M059J (cell line): ENCODE measurements at places on chromosomes 4 and X. TPM values are rescaled to one million over a fixed set of nuclear protein-coding genes. Genes with fewer than 3 reads are reported as not detected.

KIAA1210 gene
- 0.02 TPM in 1 of 2 replicates, not detected in the other for total RNA-seq

TNMD gene
- not detected in 2 replicates for total RNA-seq

LARP7 gene
- 17.1 and 23.5 TPM in 2 replicates for total RNA-seq

BOD1L1 gene
- total RNA-seq: 8.3 and 15.1 TPM in 2 replicates

DNA sequence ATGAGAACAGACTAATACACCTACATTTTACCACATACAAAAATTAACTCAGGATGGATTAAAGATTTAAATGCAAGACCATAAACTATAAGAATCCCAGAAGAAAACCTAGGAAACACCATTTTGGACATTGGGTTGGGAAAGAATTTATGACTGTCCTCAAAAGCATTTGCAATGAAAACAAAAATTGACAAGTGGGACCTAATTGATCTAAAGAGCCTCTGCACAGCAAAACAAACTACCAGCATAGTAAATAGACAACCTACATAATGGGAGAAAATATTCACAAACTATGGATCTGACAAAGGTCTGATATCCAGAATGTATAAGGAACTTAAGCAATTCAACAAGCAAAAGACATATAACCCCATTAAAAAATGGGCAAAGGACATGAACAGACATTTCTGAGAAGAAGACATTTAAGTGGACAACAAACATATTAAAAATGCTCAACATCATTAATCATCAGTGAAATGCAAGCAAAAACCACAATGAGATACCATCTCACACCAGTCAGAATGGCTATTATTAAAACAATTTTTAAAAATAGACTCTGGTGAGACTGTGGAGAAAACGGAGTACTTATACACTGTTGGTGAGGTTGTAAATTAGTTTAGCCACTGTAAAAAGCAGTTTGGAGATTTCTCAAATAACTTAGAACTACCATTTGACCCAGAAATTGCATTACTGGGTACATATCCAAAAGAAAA lies 221.7 kb upstream of the DIPK2B start:
- DNase-seq: peak; percentile 82

DNA sequence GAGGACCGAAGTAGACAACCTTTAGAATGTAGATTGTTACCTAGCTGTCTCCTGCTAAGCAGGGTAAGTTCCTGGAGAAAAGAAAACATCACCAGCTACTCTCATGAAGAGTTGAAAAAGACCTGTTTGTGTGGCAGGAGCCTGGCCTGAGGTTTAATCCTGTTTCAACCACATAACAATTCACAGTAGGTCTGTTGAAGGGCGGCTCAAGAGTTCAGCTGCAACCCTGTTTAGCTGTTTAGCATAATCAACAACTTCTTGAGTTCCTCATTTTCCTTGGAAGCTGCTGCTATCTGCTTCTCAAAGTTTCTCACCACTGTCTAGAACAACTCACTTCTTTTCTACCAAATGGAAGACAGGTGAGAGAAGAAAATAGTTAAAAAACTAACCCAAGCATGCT lies 170.4 kb upstream of the TET2 start:
- no peak for DNase-seq

GRCh38 chrX:17732138-17732783 lies 5.0 kb upstream of the SCML1 start:
- no peak for DNase-seq

DNA sequence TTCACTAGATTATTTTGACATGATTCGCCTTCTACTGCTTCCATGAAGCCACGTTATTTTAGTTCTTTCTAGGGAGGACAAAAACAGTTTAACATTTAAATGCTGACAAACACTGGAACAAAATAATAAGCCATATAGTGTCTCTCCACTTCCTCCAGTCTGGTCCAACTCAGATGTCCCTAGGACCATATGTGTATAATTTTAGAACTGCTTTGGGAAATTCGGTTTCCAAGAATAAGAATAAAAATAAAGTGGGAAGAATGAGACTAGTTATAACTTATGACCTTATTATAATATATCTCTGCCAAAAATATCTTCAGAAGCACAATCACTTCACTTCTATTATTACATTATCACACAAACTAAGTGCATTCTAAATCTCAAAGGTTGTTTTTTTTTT lies 164.4 kb upstream of the POF1B start:
- no peak for DNase-seq

GRCh38 chr4:55079451-55080173 lies 45.8 kb downstream of the KDR start:
- peak; percentile 68 for DNase-seq

DNA sequence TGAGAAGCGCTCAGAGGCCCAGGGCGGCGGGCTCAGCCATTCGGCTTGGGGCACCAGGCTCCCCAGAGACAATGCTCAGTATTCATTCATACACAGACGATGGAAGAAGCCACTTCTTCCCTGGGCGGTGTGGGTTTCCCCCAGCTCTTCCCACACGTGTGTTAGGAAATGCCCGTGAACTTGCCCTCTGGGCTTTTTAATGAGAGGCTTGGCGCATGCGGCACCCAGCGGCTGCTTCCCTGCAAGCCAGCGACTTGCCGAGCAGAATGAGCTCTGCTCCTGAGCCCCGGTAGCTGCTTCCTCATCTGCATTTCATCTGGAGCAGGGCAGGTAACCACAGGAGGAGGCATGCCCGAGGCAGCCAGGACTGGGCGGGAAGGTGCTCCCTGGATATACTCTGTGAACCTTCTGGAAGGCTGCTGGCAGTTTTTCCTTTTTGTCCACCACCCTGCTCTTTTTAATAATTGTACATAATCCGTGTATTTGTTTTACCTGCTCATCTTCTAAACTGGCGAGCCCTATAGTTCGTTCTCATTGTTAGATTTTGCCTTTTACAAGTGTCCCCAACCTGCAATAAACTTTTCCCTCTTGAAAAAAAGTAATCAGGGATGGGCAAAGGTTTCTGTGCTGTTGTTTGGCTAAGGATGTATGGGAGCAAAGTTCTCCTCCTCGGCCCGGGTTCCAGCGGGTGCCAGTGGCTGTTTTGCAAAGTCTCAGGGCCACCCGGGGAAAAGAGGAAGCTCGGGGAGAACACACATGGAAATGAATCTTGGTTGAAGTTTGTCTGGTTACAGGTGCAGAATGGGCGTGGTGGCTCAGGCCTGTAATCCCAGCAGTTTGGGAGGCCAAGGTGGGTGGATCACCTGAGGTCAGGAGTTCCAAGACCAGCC lies 178.8 kb downstream of the DCLK2 start:
- DNase-seq: no peak

DNA sequence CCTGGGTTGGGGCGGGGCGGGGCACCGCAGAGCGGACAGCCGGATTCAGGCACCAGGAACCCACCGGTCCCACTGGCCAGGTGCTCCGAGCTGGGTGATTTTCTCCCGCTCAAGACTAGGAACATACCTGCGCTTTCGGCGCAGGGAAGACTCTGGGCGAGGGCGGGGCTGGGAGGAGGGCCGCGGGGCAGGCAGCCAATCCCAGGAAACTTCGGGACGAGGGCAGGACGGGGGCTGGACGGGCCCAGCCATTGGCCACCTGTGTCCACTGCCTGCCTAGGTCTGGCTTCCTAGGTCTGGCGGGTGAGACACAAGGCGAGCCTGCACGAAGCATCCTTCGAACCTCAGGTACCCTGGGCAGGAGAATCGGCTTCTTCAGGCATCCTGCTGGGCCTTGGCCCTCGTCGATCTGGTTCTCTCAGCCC lies 274 bp upstream of the ERVMER34-1 start:
- no peak for DNase-seq

GRCh38 chr4:24515698-24516097 lies 68.7 kb downstream of the DHX15 start:
- DNase-seq: no peak

DNA sequence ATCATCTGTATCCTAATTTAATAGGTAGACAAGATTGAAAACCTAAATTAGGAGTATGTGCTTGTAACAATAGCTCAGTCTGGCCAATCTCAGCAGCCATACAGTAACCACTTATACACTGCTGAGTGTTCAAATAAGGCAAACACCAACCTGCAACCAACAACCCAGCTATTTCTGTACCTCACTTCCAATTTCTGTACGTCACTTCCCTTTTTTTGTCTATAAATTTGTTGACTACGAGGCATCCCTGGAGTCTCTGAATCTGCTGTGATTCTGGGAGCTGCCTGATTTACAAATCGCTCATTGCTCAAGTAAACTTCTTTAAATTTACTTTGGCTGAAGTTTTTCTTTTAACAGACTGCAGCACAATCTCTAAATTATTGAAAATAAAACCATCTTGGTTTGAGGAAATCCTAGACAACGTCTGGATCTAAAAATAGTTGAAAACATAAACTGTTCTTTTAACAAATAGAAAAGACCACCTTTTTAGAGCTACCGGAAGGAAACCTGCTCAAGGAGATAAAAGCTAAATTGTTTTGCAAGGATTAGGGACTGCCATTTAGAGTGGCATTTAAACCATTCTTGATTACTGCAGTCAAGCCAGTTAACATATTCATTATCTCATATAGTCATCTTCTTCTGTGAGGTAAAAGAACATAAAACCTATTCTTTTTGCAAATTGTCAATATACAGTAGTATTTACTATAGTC lies 778.1 kb downstream of the SH3BGRL start:
- no peak for DNase-seq

- DNase-seq: no peak
Observed at GRCh38 chrX:124362072-124362471, 15.7 kb downstream of the SH2D1A start.

DNA sequence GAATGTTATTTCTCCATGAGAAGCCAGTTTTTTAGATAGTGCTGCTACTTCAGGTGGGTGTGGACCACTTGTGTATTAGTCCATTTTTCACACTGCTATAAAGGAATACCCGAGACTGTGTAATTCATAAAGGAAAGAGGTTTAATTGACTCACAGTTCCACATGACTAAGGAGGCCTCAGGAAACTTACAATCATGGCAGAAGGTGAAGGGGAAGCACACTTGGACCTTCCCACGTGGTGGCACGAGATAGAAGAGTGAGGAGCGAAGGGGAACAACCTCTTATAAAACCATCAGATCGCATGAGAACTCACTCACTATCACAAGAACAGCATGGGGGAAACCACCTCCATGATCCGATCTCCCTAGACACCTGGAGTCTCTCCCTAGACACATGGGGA lies 3.4 kb upstream of the PPID start:
- no peak for DNase-seq
